Activated CD4-positive, alpha-beta memory T cell treated with anti-CD3 and anti-CD28 coated beads, Interleukin-2, amount 10 ng/mL, durations not matched to agents 7 days and 5 days (primary cell): ENCODE measurements at places on chromosomes 7 and 10. TPM values are rescaled to one million over a fixed set of nuclear protein-coding genes. Genes with fewer than 3 reads are reported as not detected.

TMEM213 gene
- total RNA-seq, result 1.1 TPM

LHFPL3 gene
- not detected for total RNA-seq

PNLIPRP1 gene
- not detected for total RNA-seq

FAM237B gene
- not detected for total RNA-seq

PRKAR2B gene
- total RNA-seq, result 0.35 TPM

SPDYE1 gene
- not detected for total RNA-seq

LRRC18 gene
- not detected for total RNA-seq

MALRD1 gene
- not detected for total RNA-seq

OR2A42 gene
- not detected for total RNA-seq

LDB1 gene
- total RNA-seq, result 83.1 TPM

ZNF467 gene
- total RNA-seq, result 0.25 TPM

ING3 gene
- 22.2 TPM for total RNA-seq

CAV2 gene
- total RNA-seq, result not detected

ELFN1 gene
- 0.08 TPM for total RNA-seq

SDK1 gene
- 0.05 TPM for total RNA-seq

TBL2 gene
- total RNA-seq, result 29.0 TPM

ARHGAP22 gene
- 0.25 TPM for total RNA-seq

ZSWIM8 gene
- total RNA-seq, result 88.0 TPM

ATG9B gene
- total RNA-seq, result 8.6 TPM

DMBT1 gene
- not detected for total RNA-seq

GHRHR gene
- total RNA-seq, result not detected

PTF1A gene
- not detected for total RNA-seq

NACAD gene
- total RNA-seq, result not detected

CABCOCO1 gene
- not detected for total RNA-seq

PDE6C gene
- total RNA-seq, result not detected

ARF5 gene
- total RNA-seq, result 142 TPM

NRCAM gene
- total RNA-seq, result not detected

SMKR1 gene
- 2.2 TPM for total RNA-seq

DYNC1I1 gene
- not detected for total RNA-seq

SFMBT2 gene
- total RNA-seq, result 27.0 TPM

ABCB4 gene
- not detected for total RNA-seq

PLPP4 gene
- total RNA-seq, result not detected

H2AZ2 gene
- total RNA-seq, result 322 TPM

SLC26A4 gene
- 10.9 TPM for total RNA-seq
